Amygdala (tissue), 56 donors: ENCODE measurements at places on chromosomes 1 and 21.

DNA sequence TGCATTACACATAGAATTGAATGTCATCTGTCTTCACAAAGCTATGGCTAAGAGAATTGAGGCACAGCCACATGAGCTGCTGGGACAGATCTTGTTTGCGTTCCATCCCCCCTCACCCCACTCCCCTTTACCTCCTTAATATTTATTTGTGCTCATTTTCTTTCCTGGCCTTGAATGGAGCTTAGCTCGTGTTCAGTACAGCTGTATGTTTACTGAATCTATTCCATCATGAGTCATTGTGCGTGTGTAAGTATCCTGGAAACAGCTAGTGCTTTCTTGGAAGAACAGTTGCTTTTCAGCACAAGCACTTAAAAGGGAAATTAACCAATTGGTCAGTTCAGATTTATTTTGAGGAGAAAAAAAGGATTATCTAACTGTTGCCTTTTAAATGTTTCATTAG lies 14.7 kb downstream of the PROX1 start:
- no peak for DNase-seq

DNA sequence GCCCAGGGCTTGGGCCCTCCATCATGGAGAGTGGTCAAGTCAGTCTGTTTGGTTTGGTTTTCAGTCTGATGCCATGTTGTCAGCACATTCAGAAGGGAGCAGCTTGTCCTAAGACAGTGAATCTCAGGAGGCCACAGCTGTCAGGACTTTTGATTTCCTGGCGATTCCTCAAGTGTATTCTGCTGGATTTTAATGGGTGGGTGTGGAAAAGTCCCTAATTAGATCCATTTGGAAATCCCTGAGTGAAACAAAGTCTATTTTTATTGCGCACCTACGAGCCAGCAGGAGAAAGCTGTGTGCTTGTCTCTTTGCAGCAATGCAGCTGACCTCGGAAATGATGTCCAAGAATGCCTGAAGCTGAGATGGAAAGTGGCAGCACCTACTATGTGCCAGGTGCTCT lies 21.6 kb upstream of the FHAD1 start:
- no peak for DNase-seq

DNA sequence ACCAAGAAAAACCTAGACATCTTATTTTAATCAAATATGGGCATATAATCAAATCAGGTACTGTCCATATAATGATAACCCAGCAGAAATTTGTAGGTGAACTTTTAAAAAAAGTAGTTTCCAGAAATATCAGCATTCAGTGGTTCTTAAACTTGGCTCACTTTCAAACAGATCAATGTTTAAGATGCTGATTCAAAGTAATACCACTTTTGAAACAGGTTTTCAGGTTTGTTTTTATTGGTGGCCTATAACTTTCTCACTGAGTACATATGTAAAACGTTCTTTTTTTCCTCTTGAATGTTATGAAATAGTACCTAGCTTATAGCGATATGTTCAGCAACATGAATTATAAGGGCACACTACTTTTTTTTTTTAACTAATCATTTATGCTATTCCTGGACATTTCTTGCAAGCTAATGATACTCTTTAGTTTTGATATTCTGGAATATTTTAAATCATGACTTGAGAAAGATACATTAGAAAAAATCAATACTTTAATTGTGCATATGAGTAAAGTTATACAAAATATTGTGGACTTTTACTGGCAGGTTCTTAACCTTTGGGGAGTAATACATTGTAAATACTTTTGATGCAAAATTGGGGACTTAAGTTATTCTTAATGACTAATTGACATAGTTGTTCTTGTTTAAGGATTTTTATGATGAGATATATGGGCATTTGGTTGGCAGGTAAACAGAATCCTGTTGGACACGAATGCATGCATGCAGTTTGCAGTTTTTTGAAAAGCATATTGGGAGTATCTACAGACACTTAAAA lies 3.0 kb downstream of the NFIA start:
- DNase-seq, result no peak

GRCh38 chr1:115694805-115695204 lies 53.0 kb downstream of the VANGL1 start:
- no peak for DNase-seq
